Activated T-helper 9 cell treated with anti-CD3 and anti-CD28 coated beads, Interleukin-2, amount 50 U/mL, for 16 hours (primary cell): ENCODE measurements at places on chromosomes 16 and 17.

- DNase-seq: no peak
These were observed 39.7 kb downstream of the CUEDC1 start for GRCh38 chr17:57915544-57915943.

DNA sequence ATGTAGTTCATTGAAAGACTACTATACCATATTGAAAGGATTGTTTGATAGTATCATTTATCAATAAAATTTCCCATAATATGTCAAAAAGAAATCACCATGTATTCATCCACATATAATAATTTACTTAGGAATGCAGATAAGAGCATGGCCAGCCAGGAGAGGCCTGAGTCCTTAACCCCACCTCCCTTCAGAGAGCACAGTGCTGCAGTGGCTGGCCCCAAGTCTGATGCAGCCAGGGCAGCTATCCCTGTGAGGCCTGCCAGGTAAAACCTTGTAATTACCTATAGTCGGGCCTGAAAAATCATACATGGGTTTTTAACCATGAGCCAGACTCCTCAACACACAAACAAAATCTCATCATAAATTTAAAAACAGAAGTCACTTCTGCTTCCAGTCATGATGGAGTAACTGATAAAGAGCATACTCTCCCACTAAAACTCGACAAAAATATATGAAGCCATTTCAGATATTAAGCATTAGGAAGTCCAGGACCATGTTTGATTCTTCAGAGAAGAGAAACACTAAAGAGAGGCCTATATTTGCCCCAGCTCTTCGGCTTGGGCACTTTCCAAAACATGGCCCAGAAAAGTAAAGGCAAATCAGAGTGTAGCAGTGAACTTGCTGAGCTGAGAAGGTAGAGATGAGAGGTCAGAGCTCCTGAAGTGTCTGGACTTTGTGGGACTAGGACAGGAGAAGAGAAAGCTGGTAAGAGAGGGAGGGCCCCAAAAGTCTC lies 40.9 kb upstream of the CCNF start:
- no peak for DNase-seq

DNA sequence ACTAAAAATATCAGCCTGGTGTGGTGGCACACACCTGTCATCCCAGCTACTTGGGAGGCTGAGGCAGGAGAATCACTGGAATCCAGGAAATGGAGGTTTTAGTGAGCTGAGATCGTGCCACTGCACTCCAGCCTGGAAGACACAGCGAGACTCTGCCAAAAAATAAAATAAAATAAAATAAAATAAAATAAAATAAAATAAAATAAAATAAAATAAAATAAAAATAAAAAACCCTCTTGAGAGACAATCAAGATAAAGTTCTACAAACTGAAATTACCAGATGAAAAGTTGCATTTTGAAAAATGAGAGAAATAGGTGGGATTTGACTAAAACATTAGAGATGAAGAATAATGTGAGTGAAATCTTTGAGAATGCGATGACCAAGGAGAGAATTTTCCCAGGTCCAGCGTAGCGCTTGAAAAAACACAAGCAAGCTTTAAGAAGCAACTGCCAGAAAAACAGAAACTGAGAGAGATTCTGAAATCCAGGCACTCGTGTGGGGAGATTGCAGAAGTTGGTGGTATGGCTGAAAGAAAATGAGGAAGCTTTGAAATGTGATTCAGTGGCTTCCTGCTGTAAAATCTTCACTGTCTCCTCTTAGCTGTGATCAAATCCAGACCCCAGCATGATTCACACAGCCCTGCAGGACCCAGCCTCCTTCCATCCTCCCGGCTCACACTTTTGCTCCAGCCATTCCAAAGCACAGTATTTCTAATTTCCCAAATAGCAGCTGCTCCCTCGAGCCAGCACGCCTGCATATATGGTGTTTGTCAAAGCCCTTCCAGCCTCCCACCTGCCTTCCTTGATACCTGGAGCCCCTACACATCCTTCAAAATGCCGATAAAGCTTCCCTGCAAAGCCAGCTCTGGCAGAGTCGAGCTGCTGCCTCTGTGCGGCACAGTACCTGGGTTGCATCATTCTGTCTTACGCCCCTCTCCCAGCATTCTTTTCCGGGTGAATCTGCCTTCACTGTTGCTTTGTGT lies 8.2 kb upstream of the CD300E start:
- DNase-seq: no peak

DNA sequence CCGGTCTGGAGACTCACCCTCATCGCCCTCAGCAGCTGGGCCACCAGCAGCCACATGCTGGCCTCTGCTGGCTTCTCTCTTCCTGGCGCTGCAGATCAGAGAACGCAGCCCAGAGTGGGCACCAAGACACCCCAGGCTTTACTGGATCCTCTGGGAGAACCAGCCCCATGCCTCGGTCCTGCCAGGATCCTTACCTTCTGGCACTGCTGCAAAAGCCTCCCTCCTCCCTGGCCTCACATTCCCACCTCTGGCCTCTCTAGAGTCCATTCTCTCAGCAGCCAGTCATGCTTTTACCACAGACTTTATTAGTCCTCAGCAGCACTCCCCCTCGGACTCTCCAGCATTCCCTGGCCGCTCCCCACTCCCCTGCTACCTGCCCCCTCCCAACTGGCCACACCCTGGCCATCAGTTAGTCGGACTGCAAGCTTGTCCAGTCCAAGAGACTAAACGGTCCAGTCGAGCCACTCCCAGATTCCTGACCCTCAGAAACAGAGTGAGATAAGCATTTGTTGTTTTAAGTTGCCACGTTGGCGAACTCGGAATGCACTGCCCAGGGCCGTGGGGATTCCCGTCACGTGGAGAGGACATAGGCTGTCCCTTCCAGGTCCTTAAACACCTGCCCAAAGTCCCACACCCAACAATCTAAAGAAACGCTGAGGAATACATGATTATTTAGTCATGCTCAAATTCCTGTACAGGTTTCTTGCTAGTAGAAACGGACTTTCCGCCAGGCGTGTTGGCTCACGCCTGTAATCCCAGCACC lies 5.9 kb upstream of the SPG7 start:
- DNase-seq: no peak

GRCh38 chr17:41710472-41711090 lies 1.6 kb upstream of the GAST start:
- no peak for DNase-seq

- no peak for DNase-seq
These were observed 1.7 kb downstream of the MAP2K3 start for GRCh38 chr17:21286066-21286770.

GRCh38 chr17:45320931-45321461 lies 4.2 kb upstream of the MAP3K14 start:
- no peak for DNase-seq

DNA sequence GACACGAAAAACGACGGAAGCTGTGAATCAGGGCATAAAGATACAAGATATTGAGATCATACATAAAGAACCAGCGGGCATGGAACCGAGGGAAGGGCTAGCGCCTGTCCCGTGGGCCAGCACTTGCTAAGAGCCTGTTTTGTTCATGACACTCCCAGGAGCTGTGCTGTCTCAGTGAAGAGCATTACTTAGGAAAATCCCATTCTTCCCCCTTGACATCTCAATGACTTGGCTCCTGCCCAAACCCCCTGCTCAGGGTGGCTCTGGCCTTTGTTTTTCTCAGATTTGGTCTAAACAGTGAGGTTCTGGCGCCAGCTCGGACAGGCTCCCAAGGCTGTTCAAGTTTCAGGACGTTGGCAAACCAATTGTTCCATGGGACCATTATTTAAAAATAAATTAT lies 79.1 kb upstream of the SEC14L1 start:
- no peak for DNase-seq

GRCh38 chr16:53768593-53768992 lies 64.6 kb downstream of the FTO start:
- no peak for DNase-seq

GRCh38 chr16:78251115-78251514 lies 151.7 kb downstream of the WWOX start:
- DNase-seq: no peak

DNA sequence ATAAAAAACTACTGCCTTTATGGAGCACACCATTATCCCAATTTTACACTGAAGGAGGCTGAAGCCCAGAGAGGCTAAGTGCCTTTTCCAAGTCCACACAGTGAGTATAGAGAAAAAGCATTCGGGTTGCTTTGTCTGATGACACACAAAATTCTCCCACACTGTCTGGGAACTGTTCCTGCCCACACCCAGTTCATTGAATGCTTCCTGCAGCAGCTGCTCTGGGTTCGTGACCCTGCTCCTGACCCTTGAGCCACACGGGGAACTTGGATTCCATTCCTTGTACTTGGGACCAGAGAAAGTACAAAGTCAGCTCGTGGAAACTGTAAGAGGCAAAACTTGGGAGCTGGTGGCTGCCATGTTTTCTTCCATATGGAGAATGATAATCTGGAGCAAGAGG lies 57.9 kb downstream of the AKAP1 start:
- DNase-seq: no peak

- no peak for DNase-seq
These were observed 17.5 kb upstream of the RPTOR start for GRCh38 chr17:80527016-80527645.
